ENCODE measurements at places on chromosomes 2 and 18. TPM values are rescaled to one million over a fixed set of nuclear protein-coding genes. Genes with fewer than 3 reads are reported as not detected.

Gene SERPINB2
- 4.0 TPM for total RNA-seq

Gene MC5R
- not detected for total RNA-seq

Gene TACR1
- total RNA-seq, result 2.0 TPM

Gene CD207
- 0.39 TPM for total RNA-seq

Gene TANC1
- 37.4 TPM for total RNA-seq

Gene LRATD1
- 1.9 TPM for total RNA-seq

Gene KLHL30
- total RNA-seq, result 1.3 TPM

Gene ANKRD53
- total RNA-seq, result 2.8 TPM

Gene SH3BP4
- total RNA-seq, result 63.0 TPM

Measured in gastroesophageal sphincter (tissue), 4 donors.